ENCODE measurements at places on chromosomes 3 and 15.

DNA sequence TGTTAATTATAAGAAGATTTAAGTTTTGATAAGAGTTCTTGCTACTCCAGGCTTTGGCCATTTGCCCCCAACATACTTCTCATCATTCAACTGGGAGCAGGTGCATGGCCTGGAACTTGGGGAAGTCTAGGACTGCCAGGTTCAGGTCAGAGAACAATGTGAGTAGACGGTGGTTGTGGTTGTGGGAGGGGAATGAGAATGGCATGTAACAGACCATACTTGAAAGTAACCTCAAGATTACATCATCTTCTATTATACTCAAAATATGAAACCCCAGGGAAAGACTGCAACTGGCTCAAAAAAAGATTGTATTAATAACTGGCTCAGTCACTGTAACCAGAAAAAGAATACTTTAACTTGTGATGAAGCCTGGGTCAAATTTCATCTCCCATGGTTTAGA is 364.9 kb upstream of the DPPA4 start:
- DNase-seq, result no peak

DNA sequence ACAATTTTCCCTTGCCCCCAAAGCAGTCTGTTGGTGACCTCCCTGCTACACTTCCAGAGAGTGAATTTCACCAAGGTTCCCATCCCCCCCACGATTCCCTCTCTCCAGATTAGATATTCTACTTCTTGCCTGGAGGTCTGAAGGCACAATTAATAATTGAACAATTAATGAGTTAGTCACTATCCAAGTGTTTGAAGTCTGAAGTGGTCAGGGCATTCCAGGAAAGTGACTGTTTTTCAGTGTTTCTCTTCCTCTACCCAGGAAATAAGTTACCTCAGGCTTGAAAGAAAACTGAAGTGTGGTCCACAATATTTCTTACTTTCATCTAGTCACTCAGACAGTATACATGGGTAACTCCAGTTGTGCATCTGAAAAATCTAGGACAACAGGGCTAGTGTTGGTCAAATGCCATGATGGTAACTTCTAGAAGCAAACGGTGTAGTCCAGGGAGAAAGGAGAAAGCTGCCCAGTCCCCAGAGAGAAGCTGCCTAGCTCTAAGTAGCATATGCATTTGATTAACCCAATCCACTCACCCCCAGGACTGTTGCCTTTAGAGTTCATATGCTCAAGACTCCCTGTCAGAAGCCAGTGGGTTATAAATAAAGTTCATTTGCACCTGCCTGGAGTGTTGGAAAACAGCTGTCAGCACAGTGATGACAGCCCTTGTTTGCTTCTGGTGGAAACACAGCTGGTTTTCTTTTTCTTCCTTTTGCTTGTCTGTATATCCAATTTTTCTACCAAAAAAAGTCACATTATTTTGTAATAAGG is 2.3 kb upstream of the TM4SF4 start:
- no peak for DNase-seq

DNA sequence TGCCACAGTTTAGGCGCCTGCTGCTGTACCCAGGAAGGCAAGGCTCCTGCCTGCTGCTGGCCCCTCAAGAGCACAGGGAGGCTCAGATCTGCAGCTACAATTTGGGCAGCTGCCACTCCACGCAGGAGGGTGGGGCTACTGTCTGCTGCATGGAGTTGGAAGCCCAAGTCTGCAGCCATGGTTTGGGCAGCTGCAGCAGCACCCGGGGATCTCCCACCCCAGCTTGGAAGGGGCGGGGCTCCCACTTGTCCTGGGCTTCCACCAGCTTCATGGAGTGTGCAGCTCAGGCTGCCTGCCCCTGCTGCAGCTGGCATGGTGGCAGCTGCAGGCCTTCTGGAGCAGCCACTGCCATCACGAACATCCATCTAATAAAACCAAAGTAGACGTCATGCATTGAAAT is 512.9 kb downstream of the PYDC2 start:
- DNase-seq, result no peak

DNA sequence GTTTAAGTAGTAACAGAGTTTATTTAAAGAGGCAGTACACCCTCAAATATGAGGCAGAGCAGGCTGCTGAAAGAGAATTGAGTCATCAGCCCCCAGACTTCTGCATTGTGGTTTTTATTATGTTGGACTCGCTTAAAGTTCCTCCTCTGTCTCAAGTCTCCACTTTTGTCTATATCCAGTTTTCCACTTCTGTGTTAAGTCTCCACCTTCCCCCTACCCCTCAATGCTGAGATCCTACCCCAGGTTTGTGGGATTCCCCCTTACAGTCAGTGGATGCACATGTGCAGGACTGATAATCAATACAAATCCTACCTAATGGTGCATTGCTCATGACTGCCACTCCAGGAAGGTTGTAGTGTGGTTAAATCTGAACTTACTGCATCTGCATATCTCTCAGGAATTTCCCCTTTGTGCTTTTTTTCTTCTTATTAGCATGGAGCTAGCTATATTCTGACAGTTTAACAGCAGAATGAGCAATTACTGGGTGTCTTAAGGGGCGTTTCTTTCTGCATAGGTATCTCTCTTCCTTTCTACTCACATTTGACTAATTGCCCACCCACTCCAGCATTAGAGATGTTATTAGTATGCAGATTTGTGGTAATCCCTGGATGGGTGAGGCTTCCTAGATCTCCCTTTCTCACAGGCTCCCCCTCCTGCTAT is 11.9 kb upstream of the CD200R1L start:
- no peak for DNase-seq

DNA sequence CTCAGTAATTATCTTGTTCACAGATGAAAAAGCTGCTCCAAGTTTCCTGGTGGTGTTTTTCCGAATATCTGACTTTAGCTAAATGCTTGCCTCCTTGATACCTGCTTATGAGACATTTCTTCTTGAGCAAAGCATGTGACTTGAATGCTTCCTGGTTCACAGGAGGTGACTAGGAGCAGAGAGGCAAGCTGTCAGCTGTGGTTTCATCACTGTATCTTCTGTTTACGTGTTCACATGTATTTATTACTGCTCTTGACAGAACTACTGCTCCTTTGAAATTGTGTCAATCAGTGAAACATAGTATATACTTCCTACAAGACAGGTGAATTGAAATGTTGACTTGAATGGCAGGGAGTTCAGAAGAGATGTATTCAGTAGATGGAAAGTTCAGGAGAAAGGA is 8.9 kb upstream of the SPPL2A start:
- no peak for DNase-seq

- DNase-seq, result no peak
Observed at GRCh38 chr3:39809181-39809994, at the start of gene MYRIP. Gene MYRIP, plus strand, starts transcription at chr3:39809609. Its CDS starts 91,208 bp downstream, at chr3:39900817.
